Activated CD4-positive, alpha-beta T cell treated with anti-CD3 and anti-CD28 coated beads, Interleukin-2, amount 50 U/mL, for 48 hours (primary cell): ENCODE measurements at places on chromosomes 11 and 22.

- DNase-seq: no peak
Measured at GRCh38 chr11:70108250-70108649, 30.1 kb downstream of the ANO1 start.

- DNase-seq: no peak
Measured at GRCh38 chr11:47378836-47379170, 456 bp upstream of the SPI1 start.

- DNase-seq: no peak
Measured at GRCh38 chr11:27830206-27830605, 130.0 kb upstream of the BDNF start.

DNA sequence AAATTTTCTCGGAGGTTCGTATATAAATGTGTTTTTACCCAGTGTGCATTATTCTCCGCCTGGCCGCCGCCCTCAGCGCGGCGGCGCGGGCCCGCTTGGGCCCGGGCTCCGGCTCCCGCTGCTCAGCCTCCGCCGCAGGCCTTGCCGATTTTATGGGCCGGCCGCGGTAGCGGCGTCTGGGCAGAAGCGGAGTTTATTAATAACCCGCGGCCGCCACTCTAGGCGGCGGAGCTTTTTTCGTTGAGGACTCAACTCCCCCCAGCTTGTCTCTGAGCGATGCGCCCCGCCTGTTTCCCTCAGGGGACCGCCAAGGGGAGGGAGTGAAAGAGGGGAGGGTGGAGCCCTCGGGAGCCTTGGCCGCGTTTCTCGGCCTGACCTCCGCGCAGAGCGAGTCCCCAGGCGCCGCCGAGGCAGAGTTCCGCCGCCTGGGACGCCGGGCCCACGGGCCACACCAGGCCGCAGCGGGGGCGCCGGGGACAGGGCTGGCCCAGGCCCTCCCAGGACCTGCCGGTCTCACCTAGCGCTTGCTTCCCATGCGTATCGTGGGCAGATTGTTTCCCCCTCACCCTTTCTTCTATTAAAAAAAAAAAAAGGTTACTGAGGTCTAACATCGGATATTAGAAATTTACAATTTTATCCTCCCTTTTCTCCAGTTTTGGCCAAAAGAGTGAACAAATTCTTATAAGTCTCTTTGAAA, 399 bp downstream of the ZNF143 start:
- peak; percentile 73 for DNase-seq

- DNase-seq: no peak
Measured at GRCh38 chr22:23065069-23065451, 5.3 kb upstream of the GNAZ start.

- no peak for DNase-seq
Measured at GRCh38 chr11:2883979-2884815, 1.4 kb downstream of the CDKN1C start.

GRCh38 chr11:36890121-36890679, 292.2 kb upstream of the RAG2 start:
- no peak for DNase-seq

- no peak for DNase-seq
Measured at GRCh38 chr22:26238596-26238995, 69.3 kb downstream of the SEZ6L start.

DNA sequence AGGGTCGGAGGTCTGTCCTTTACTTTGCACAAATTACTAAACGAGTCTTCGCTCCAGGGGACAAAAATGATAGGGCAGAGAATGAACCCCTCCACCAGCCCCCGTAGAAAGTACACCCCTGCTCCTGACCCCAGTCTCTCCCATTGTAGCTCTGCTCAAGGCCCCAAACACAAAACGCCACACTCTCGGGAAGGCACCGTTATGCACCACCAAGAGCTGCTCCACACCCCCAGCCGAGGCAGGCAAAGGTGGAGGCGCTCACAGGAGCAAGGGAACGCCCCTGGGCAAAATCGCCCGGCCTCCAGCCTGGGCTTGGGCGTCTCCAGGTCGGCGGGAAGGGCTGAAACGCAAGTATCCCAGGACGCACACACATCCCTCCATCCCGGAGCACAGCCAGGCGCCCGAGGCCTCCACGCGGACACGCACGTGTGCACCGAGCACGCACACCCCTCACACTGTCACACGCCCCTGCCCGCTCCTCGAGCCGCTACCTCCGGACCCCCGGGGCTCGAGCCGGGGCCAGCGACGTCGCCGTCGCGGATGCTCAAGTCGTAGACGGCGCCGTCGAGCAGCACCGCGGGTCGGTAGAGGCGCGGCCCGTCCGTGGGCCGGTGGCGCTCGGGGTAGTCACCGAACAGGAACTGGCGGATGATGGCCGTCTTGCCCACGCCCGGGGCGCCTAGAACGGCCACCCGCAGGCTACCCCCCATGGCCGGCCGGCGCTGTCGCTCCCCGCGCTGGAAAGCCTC, 786 bp downstream of the RASL10A start:
- DNase-seq: no peak

GRCh38 chr11:72642043-72642883, 32.0 kb downstream of the PDE2A start:
- peak; percentile 32 for DNase-seq

DNA sequence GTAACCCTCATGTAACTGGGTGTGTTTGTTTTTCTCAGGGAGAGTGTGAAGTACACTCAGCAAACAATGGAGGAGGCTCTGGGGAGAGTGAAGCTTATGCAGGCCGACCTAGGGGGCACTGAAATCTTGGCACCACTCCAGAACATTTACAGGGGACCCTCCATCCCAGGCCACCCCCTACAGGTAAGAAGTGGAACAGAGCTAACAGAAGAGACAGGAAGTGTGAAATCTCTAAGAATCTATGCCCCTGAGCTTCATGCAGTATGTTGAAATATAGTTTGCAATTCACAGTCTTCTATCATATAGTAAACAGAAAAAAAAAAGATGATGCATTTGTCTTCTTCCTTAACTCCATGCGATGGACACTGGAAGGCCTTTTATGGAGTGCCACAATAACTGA, 8.4 kb downstream of the VWA5A start:
- no peak for DNase-seq

- no peak for DNase-seq
Measured at GRCh38 chr22:26610996-26611395, 6.8 kb downstream of the CRYBB1 start.

- DNase-seq: no peak
Measured at GRCh38 chr11:120173019-120173705, 35.2 kb upstream of the TRIM29 start.

- DNase-seq: peak; percentile 63
Measured at GRCh38 chr22:30694171-30694639, 469 bp upstream of the OSBP2 start.

- no peak for DNase-seq
Measured at GRCh38 chr11:30006876-30007275, 10.0 kb downstream of the KCNA4 start.
